ENCODE measurements at places on chromosomes 7 and 10. TPM values are rescaled to one million over a fixed set of nuclear protein-coding genes. Genes with fewer than 3 reads are reported as not detected.

Gene FAM25G
- not detected for polyA plus RNA-seq

Gene CUEDC2
- polyA plus RNA-seq, result 34.7 TPM

Gene TUBAL3
- polyA plus RNA-seq, result not detected

Gene UCN3
- polyA plus RNA-seq, result not detected

Gene CADPS2
- polyA plus RNA-seq, result 26.7 TPM

Gene AOC1
- polyA plus RNA-seq, result not detected

Gene GRB10
- polyA plus RNA-seq, result 27.8 TPM

Gene GJD4
- not detected for polyA plus RNA-seq

Gene ERVW-1
- polyA plus RNA-seq, result not detected

Gene PON1
- polyA plus RNA-seq, result 0.83 TPM

Gene DNAJC2
- 17.8 TPM for polyA plus RNA-seq

Gene OR2A5
- polyA plus RNA-seq, result not detected

Gene NME8
- polyA plus RNA-seq, result not detected

Gene PTPRN2
- polyA plus RNA-seq, result 5.7 TPM

Gene CDC14C
- polyA plus RNA-seq, result not detected

Gene BAIAP2L1
- 1.3 TPM for polyA plus RNA-seq

Gene AUTS2
- polyA plus RNA-seq, result 18.3 TPM

Gene ABCB4
- 0.75 TPM for polyA plus RNA-seq

Gene CALML3
- polyA plus RNA-seq, result 0.02 TPM

Gene TIAL1
- 48.2 TPM for polyA plus RNA-seq

All from ovary (tissue), 10 donors.